Stimulated activated CD8-positive, alpha-beta memory T cell treated with anti-CD3 and anti-CD28 coated beads, Interleukin-4, amount 100 ng/mL, for 1 hour (primary cell): ENCODE measurements at places on chromosomes 11 and 22.
A peak's percentile ranks its signal among the peaks of the same experiment; 100 is the strongest.

GRCh38 chr11:19284881-19285280 is 44.1 kb upstream of the E2F8 start:
- DNase-seq: no peak

- no peak for DNase-seq
These were observed 35.3 kb upstream of the EP300 start for GRCh38 chr22:41057076-41057475.

DNA sequence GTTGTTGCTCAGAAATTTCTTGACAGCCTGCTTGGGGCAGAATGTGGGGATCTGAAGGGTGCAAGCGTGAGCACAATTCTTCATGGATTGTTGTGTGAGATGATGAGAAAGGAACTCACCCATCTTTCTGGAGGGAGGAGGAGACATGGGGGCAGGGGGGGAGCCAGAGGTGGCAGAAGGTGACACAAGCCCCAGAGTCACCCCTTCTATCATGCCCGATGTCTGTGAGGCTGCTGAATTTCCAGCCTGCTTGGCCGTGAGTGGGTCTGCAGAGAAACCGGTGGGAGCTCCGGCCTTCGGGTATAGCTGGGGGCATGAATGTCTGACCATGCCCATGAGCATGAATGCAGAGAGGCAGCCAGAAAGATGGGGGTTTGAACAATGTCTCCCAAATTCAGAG is 870.7 kb downstream of the TBC1D22A start:
- DNase-seq: no peak

GRCh38 chr11:19087658-19088057 is 27.1 kb upstream of the MRGPRX2 start:
- DNase-seq: no peak

GRCh38 chr11:45275828-45276227 is 10.3 kb downstream of the SYT13 start:
- DNase-seq: no peak

DNA sequence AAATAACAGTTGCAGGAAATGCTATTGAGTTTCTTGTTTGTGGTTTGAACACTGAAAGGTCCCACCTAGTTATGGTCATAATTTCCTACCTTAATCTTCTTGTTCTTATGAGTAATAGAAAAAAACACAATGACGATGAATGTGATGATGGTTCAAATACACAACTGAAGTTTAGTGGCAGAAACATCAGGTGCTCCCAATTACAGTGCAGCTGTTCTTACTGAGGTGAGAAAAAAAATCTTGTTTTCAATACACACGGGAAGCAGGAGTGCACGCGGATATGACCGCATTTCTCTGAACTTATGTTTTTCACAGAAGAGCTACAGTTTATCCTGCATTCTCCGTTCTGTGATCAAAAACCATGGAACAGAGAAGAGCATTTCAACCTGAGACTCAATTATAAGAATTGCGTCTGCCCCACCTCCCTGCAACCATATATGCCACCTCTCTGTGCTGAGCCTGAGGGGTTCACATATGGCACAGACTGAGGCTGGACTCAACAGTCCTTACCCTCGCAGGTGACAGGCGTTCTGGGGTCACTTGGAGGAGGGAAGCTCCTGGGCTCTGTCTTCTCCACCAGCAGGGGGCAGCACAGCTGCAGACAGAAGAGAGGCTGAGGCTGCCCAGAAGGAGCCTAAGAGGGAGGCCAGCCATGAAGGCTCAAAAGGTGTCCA is 99.7 kb upstream of the IGLL5 start:
- DNase-seq: peak; percentile 40

GRCh38 chr11:62153617-62154016 is 29.8 kb downstream of the INCENP start:
- no peak for DNase-seq

GRCh38 chr11:107583629-107584195 is 7.2 kb upstream of the ELMOD1 start:
- DNase-seq: no peak

GRCh38 chr11:46616551-46617133 is 385 bp downstream of the HARBI1 start:
- DNase-seq: no peak

GRCh38 chr11:45907911-45908370 is 870 bp upstream of the FREY1 start:
- DNase-seq: no peak

DNA sequence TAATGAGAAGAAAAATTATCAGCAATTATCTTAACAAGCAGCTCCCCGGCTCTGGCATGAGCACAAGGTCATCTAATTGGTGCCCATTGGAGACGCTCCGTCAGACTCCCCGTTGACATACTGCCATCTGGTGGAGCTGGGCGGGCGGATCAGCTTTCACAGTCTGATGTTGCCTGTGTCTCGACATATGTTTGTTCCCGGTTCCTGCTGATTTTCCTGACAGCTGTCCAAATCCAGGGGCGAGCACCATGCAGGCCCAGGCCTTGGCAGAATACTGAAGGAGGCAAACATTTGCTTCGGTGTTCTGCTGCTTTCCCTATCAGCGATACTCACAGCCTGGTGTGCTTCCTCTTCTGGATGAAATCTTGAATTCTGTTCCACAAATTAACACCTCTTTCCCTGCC is 43.8 kb upstream of the BARX2 start:
- DNase-seq: peak; percentile 31

- no peak for DNase-seq
These were observed 2.8 kb downstream of the IL17RA start for GRCh38 chr22:17087498-17088131.

DNA sequence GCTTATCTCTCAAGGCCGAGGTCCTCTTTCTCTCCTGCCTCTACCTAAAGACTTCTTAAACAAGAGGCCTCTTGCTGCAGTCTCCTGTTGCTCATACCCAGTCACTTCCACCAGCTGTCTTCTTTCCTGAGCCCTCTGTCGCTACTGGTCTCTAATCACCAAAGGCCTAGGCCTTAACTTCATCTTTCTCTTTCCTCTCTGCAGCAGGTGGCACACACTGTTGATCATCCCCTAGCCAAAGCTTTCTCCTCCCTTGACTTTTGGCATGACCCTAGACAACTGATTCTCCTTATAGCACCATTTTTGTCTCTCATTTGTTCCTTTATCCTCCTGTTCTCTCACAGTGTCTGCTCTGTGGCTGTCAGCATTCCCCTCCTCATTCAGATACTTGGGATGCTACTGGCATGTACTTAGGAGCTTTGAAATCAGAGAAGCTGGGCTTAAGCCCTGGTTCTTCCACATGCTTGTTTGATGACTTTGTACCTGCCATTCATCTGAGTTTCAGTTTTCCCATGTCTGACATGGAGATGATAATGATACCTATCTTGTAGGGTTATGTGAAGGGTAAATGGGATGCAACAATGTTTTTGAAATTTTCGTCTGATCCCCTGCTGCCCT is 22.4 kb downstream of the ENDOD1 start:
- no peak for DNase-seq

DNA sequence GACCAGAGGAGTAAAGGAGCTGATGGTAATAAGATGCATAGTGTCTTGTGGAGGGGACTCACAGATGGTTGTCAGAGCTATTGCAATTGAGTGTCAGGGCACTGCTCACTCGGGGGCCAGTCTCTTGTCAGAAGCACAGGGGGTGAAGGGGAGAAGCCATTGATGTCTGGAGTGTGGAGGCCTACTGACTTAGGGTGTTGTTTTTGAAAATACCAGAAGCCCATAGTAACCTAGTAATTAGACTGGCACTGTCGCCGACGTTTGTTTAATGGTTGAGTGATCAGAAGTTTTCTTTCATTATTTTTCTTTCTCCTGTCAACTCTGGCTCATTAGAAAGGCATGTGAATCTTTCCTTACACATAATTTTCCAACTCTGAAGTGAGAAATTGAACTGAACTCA is 151.6 kb upstream of the TENM4 start:
- DNase-seq: no peak
